ENCODE measurements at places on chromosomes 1 and 21.

DNA sequence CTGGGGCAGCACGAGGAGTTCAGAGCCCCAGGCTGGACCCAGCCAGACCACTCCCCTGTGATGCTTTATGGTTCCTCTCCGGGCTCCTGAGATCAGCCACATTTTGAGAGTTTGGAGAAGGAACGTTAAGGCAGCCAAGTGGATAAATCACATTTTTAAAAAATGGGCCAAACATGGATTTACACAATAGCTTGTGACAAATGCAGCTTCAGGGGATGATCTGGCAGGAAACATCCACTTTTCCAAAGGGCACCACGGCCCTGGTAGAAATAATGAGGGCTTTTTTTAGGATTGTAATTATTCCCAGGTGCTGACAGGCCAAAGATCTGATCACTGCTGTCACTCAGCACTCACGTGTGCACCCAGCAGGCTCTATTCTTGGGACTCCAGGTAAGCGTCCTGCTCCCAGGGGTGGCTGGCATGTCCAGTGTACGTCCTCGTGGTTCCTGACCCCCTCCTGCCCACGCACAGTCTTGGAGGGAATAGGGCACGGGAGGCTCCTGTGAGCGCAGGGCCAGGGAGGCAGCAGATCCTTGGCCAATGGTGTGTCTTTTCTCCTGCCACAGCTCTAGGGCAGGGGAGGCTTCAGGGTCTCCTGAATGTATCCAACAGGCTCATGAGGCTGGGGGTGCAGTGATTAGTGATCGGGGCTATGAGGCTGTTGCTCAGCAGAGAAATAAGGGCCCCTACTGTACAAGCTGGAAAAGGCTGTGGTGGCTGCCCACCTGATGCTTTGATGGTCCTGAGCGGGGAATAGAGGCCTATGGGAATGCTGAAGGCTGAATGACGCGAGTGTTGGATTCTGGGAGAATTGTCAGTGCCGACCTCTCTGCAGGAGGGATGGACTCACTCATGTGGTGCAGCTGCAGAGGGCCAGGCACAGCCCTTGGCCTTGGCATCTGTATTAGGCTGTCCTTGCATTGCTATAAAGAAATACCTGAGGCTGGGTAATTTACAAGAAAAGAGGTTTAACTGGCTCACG is 415.7 kb downstream of the PTPRU start:
- DNase-seq = no peak

DNA sequence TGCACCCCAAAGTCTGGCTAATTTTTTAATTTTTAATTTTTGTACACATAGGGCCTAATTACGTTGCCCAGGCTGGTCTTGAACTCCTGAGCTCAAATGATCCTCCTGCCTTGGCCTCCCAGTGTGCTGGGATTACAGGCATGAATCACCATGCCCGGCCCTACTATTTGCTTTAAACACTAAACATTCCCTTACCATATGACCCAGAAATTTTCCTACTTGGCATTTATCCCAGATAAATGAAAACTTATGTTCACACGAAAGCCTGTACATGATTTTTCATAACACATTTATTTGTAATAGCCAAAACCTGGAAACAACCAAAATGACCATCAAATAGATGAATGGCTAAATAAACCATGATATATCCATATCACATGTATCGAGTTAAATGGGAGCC is 35.8 kb downstream of the NDUFS5 start:
- no peak for DNase-seq

- no peak for DNase-seq
These were observed 232.7 kb downstream of the NFIA start for GRCh38 chr1:61315011-61315410.

DNA sequence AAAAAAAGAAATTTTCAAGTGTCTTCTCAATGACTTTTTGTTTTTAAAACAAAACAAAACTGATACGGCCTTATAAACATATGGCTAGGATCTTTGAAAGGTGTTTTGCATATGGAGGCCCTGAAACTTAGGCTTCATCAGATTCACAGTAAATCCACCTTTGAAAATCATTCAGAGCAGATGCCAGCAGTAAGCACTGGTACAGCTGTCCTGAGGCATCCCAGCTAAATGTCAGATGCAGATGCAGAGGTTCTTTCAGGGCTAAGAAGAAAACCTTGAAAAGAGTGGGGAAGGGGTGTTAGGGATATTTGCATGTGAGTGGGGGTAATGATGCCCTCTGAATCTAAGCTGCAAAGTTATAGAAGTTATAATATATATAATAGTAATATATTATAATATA is 56.2 kb upstream of the GNG12 start:
- no peak for DNase-seq

DNA sequence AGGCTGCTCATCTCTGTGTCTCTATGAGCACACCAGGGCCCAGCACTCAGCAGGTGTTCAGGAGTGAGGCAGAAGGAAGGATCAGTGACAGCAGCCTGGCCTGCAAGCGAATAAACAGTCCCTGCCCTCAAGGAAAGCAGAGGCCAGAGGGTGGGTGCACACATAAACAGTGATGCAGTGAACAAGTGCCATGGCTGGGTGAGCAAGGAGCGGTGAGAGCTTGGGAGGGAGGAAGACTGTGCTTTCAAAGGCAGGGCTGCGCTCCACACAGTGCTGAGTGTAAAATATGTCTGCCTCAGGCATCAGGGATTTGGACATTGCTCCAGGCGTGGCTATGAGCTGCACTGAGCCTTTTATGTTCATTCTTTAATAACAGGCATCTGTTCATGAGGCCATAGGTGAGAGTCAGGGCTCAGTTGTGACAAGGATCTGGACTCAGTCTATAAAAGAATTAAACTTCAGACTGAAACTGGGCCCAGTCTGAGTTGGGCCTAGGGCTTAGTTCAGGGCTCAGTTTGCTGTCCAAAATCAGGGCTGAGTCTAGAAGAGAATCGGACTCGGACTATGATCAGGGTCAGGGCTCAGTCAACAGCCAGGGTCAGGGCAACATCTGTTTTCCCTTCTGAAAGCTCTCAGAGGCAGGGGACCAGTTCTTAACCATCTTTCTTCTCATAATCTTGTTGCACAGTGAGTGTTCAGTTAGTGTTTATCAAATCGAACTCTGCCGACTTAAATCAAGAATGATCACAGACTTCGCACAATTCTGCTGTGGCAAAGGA is 213.7 kb downstream of the FOXD2 start:
- DNase-seq = no peak

DNA sequence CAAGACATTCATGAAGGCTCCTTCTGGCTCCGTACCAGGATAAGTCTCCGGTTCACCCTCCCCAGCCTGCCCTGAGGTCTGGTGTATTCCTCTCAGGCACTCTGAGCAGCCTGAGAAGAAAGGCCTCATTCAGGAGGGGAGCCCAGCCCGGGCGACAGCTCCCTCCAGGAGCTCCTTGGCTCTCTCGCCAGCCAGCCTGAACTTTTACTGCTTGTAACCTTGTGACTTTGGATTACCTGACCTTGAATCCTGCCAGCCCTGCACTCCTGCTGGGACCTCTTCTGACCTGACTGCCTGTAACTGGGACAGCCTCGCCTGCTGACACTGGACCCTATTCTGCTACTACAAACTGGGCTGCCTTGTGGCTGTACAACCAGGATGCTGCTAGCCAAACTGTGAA is 65.8 kb downstream of the CD34 start:
- no peak for DNase-seq

- no peak for DNase-seq
These were observed 3.0 kb downstream of the NHLH2 start for GRCh38 chr1:115837740-115838421.

GRCh38 chr1:38528623-38529022 is 330.9 kb downstream of the RRAGC start:
- DNase-seq = no peak

- DNase-seq = no peak
These were observed 63.6 kb upstream of the ZC3H12A start for GRCh38 chr1:37410815-37411214.

DNA sequence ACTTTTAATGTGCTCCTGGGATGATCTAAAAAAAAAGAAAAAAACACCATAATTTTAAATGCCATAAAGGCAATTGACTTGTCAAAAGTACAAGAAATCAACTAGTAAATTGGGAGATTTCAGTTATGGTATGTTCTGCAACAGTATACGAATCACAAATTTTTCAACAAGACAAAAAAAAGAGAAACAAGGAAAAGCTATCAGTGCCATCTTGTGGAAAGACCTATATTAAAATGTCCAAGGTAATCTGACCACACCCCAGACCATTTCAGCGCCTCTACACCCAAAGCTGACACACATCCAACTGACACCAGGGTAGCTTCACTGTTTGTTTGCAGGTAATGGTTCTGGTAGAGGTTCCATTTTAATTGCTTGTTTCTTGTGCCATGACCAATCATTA is 5.0 kb upstream of the DUSP23 start:
- no peak for DNase-seq

All from T follicular helper cell (primary cell).